ENCODE measurements at places on chromosomes 7 and 10.

- DNase-seq, result no peak
Measured at GRCh38 chr7:99806839-99807478, 20.9 kb upstream of the CYP3A43 start.

DNA sequence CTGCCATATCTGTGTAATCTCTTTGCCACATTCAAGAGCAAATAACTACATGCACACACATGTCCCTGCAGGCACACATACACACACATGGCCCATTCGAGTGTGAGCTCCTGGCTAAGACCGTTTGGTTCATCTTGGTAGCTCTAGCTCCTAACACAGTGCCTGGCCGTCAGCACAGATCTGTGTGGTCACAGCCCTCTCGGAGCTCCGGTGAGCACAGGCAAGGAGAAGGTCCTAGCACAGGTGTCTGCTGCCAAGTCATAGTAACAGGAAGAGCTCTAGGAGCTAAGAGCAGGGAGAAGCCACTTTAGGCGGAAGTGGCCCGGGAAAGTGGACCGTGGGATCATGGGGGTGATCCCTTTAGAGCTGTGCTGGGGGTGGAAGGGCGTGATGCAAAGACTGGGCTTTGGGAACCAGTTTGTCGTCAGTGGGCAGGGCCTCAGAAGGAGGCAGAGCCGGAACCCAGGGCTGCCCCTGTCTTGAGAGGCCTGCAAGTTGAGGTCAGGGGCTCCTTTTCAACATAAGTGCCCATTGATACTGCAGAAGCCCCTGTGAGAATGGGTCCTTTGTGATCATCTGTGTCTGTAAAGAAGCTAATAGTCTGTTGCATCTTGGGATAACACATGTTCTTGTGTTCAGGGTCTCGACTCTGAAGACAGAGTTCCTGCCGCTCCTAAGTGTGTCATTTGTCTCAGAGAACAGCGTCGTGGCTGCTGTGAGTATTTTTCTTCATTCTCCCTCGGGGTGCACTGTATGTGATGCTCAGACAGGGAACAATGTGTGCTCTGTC is 16.6 kb upstream of the ARPC1B start:
- DNase-seq, result no peak

DNA sequence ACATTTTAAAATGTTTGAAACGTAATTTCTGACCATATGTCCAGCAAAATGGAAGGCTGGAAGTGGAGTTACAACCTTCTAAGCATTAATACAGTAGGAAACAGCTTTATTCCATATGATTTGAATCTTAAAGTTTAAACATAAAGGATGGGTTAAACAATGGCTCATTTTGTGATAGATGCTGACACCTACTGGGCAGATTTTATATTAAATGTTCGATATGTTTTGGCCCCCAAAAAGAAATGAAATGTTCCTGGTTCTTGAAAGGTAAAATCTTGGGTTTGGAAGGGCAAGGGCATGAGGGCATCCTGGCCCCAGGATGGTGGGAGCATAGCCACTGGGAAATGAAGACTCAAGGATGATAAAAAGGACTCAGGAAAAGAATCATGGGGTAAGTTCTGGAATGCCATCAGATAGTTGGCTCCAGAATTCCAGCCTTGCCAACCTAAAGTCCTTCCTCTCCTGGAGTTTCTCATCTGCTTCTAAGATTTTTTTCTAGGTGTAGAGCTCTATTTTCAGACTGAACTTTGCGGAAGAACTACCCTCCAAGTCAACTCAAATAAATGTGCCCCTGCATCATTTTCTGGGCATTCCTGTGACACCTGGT is 34.6 kb upstream of the SLC35G1 start:
- no peak for DNase-seq

- no peak for DNase-seq
Measured at GRCh38 chr7:791519-791918, 40.8 kb upstream of the SUN1 start.

- peak; percentile 95 for DNase-seq
Measured at GRCh38 chr7:156640257-156640948, at the start of gene RNF32. RNF32 (plus strand) TSS chr7:156640774; CDS start chr7:156643878, 3,104 bp downstream.

- no peak for DNase-seq
Measured at GRCh38 chr10:100826031-100826651, 80.8 kb downstream of the PAX2 start.

GRCh38 chr10:59908808-59909143 is 2.4 kb upstream of the CCDC6 start:
- no peak for DNase-seq

DNA sequence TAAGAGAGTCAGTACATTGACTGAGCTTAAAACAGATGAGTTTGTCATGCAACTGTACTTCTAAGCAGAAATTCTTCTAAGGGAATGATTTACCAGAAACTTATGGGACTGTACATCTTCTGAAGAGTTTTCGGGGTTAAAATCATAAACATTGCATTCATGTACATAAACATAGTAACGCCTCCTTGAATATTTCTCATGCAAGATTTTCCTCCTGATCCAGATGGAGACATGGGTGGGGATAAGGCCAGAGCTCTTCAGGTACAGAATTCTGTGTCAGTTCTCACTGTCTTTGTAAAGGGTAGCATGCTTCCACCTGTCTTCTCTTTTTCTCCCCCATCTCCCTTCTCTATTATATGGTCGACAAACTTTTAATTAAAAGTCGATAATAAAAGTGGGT is 335.3 kb downstream of the ABCA13 start:
- DNase-seq, result no peak

GRCh38 chr7:130593033-130593432 is 75.5 kb downstream of the COPG2 start:
- DNase-seq, result no peak

DNA sequence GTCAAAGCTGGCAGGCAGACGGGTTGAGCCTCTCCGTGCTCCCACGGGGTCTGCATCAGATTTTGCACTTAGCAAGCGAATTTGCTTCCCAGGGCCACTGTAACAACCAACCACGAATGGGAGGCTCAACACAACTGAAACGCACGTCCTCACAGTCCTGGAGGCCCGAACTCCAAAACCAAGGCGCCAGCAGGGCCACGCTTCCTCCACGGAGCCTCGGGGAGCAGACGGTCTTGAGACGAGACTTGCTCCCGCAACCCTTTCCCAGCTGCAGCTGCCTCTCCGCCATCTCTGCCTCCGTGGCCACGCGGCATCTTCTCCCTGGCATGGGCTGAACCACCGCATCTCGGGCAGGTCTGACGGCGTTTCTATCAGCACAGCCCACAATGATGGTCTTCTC is 30.2 kb upstream of the INSIG1 start:
- DNase-seq, result no peak

- no peak for DNase-seq
Measured at GRCh38 chr10:77604063-77604462, 33.5 kb downstream of the KCNMA1 start.

GRCh38 chr10:113335592-113335991 is 217.3 kb upstream of the HABP2 start:
- no peak for DNase-seq

DNA sequence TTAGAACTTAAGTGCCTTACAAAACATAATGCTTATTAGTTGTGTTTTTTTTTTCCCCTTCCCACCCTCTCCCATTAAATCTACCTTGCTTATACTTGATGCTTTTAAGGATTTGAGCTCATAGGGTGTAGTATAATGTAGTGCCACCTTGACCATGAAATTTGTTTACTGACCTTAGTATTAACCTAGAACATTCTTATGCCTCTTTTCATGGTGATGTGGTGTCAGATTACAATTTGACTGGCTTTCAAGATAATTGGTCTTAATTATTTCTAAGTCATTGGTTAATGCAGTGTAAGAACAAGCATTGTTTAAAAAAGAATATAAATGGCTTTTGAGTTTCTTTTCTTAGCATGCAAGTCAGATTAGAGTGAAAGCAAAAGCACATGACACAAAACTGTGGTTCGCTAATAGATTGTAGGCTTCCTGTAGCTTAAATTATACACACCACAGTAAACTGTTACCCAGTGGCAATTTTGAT is 61.8 kb downstream of the ADD3 start:
- DNase-seq, result no peak

DNA sequence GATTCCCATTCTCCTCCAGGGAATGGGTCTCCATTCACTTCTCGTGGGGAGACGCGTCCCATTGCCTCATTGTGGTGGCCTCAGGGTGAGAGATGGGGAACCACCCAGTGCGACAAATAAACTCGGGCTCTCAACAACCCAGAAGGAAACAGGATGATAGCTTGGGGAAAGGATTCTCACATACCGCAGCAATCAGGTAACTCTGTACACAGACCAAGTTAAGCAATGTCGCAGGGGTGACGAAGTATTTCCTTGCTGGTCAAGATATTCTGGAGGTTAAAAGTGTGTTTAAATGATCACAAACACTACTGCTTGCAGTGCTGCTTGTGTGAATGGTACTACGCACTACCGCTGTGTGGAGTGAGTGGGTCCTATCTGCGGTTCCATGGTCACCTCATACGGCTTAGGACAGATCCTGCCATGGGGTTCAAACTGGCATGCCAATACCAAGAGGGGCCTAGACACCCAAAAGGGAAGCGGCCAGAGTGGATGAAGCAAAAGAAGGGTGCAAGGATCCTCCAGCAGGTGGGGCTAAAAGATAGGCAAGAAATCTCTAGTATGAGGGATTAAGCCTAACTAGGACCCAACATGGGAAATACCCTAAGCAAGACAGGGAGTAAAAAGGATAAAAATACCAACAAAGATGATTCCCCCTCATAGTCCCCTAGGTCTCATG is 143.8 kb upstream of the TMEM106B start:
- peak; percentile 35 for DNase-seq

DNA sequence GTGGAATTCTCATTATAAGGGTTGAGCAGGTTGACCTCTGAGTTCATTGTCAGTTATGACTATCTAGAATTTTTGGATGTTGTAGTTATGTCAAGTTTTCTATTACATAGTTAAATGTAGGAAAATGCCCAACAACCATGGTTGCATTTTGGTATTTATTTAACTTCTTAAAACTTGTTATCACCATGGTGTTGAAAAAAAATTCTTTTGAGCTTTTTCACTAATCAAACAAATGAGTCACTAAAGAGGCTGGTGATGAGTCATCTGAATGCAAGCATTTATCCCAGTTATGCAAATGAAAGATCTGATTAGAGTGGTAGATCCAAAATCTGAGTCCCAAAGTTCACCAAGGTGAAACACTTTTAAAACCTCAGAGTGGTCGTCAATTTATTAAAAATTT is 624.7 kb upstream of the IGFBP3 start:
- no peak for DNase-seq
